ENCODE measurements at places on chromosomes 1 and 21.

GRCh38 chr1:168634951-168635532 is 58.6 kb downstream of the XCL1 start:
- no peak for DNase-seq

- DNase-seq = no peak
These were observed 22.7 kb upstream of the ARF1 start for GRCh38 chr1:228059634-228060457.

DNA sequence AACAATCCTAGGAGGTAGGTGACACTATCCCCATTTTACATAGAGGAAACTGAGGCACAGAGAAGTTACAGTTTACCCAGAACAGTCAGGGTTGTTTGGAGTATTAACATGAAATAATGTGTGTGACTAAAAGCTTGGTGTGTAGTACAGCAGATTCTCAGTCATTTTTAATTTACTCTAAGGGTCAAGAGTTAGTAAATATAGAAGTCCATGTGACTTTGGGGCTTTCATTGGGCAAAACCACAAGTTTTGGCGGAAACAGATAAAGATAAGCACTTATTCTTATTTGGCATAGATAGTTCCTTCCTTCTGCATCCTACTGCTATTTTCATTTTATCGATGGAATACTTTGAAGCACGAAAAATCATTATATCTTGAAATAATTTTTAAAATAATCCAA is 128.5 kb downstream of the DNM3 start:
- no peak for DNase-seq

GRCh38 chr1:116664366-116664977 is 3.1 kb downstream of the IGSF3 start:
- DNase-seq = no peak

DNA sequence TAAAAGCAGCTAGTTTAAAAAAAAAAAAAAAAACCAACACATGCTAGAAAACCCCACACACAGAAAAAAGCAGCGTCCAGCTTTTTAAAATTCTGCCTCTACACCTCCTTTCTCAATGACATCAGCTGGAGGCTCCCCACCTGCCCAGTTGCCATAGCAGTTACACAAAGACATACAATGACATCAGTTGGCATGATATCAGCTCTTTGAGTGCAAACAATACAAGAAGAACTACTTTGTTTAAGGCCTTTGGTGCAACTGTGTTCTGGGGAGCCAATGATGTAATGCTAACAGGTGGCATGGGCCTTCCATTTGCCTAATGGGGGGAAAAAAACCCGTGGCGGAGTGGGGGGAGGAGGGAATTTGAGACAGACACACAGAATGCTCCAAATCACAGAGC is 32.9 kb downstream of the DUSP10 start:
- DNase-seq = no peak
